Activated CD4-positive, alpha-beta T cell treated with anti-CD3 and anti-CD28 coated beads, Interleukin-2, amount 50 U/mL, for 16 hours (primary cell): ENCODE measurements at places on chromosomes 1 and 21.

DNA sequence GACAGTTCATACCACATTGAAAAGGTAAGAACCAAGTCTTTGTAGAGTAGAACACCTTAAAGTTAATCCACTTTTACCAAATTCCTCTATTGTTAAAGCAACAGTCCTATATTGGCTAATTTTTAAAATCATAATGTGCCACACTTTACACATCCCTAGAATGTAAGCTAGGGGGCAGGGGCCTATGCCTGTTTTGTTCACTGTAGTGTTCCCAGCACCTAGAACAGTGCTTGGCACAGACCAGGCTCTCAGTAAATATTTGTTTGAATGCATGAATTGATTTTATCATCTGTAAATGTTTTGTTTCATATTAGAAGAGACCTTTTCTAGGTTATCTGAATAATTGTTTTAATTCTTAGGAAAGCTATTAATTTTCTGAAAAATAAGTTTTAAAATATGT, 9.1 kb downstream of the SMAP2 start:
- no peak for DNase-seq

DNA sequence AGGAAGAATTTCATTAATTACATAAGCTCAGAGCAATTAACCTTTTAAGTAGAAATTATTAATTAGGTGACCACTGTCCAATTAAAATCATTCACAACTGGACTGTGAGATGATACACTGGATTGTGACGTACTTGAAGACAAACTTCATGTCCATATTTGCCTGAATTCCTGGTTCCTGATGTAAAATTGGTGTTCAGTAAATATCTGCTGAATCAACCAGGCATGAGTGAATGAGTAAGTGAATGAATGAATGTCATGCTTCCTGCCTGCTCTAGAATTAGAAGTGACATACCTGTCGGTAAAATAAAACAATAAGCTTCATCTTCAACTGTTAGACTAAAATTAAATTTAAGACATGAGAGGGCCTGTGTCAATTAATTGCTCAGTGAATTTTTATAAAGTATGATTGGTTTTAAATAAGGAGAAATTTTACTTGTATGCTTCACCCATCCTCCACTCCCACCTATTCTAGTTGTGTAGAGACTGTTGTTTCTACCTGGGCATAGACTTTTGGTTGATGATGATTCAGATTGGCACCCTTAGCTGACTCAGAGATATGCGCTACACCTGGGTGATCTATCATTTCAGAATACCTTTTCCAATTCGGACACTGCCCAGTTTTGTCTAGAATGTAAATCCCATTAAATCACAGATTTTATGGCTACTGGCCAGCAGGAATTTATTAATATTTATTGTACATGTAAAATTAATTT, 56.9 kb upstream of the PTGS2 start:
- no peak for DNase-seq

DNA sequence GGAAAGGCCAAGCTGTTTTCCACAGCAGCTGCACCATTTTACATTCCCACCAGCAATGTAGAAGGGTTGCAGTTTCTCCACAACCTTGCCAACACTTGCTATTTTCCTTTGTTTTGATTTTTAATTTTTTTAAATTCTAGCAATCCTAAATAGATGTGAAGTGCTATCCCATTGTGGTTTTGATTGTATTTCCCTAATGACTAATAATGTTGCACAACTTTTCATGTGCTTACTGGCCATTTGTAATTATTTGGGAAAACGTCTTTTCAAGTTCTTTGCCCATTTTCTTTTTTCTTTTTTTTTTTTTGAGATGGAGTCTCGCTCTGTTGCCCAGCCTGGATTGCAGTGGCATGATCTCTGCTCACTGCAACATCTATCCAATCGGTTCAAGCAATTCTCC, 53.9 kb downstream of the VCAM1 start:
- no peak for DNase-seq

GRCh38 chr1:43547538-43548072, 16.9 kb downstream of the PTPRF start:
- no peak for DNase-seq

GRCh38 chr1:229280921-229281320, 10.0 kb downstream of the RAB4A start:
- peak; percentile 81 for DNase-seq

DNA sequence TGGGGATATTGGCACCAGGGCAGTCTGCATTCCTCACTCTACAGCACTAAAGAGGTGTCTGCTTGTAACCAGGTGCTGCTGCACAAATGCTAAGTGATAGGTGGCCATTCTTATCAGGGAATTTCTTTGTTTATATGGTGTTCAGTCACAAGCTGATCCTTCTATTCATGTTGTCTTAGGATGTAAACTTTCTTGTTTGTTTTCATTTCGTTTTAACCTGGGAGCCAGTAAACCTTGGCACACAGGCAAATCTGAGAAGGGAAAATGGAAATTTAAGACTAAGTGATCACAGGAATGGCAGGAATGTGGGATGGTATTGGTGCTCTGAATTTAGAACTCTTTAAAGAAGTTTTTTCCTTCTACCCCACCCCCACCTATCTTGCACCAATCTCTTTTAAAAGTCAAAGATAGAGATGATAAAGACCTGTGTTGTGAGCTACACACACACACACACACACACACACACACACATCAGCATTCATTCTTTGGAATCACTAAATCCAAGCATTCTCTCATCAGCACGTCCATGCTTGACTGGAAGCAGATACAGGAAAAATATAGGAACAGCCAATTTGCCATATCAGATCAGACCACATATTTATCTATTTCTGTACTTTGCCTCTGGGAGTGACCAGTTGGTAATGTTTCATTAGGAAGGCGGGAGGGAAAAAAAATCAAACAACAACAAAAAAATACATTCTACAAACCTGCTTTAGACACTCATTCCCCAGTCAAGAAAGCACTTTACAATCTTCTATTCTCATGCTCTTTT, 451.4 kb upstream of the ADGRL2 start:
- DNase-seq, result no peak

- DNase-seq, result no peak
These were observed 849 bp downstream of the NFIA start for GRCh38 chr1:61083013-61083806.
